ENCODE measurements at places on chromosomes 7 and 10. TPM values are rescaled to one million over a fixed set of nuclear protein-coding genes. Genes with fewer than 3 reads are reported as not detected.

Gene NAT16
- total RNA-seq, result not detected

Gene GOLGA7B
- total RNA-seq, result not detected

Gene DGKI
- total RNA-seq, result 23.3 TPM

Gene TAX1BP1
- 112 TPM for total RNA-seq

Gene LBX1
- not detected for total RNA-seq

Gene ITPRID1
- not detected for total RNA-seq

Gene MAGI2
- 24.8 TPM for total RNA-seq

Measured in osteoblast (primary cell).